GM04504 (cell line): ENCODE measurements at places on chromosomes 6 and 20.

DNA sequence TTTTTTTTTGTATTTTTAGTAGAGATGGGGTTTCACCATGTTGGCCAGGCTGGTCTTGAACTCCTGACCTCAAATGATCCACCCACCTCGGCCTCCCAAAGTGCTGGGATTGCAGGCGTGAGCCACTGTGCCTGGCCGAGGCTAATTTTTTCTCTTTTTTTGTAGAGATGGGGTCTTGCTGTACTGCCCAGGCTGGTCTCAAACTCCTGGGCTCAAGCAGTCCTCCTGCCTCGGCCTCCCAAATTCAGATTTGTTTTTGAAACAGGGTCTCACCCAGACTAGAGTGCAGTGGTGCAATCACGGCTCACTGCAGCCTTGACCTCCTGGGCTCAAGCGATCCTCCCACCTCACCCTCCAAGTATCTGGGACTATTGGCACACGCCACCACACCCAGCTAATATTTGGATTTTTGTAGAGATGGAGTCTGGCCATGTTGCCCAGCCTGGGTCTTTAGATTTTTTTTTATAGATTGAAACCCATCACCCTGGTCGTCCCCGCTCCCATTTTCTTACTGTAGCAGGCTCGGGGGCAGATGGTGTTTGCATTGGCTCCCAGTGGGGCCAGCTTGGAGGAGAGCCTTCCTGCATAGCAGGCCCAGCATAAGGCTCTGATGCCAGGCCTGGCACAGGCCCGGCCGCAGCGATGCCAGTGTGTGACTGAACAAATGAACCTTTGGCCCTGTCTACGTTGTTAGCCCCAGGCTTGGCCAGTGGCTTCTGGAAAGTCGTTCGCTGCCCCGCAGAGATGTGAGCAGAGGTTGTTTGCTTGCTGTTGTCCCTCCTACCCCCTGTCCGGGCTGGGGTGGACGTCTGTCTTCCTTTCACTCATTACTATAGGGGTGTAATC lies 4.3 kb upstream of the MTG2 start:
- no peak for DNase-seq

GRCh38 chr6:154301839-154302752 lies 54.5 kb downstream of the IPCEF1 start:
- peak; percentile 51 for DNase-seq

GRCh38 chr20:33399924-33400323 lies 1.4 kb downstream of the CDK5RAP1 start:
- no peak for DNase-seq

GRCh38 chr6:53526000-53526399 lies 18.9 kb downstream of the GCLC start:
- DNase-seq: no peak

DNA sequence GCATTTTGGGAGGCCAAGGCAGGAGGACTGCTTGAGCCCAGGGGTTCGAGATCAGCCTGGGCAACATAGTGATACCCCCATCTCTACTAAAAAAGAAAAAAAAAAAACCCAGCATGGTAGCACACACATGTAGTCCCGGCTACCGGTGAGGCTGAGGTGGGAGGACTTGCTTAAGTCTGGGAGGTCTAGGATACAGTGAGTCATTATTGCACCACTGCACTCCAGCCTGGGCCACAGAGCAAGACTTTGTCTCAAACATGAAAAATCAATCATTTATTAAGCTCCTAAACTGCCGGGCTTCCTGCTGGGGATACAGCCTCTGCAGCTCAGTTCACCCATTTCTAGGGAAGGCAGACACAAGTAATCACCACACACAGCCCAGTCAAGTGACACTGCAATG lies 7.3 kb upstream of the USP45 start:
- peak; percentile 17 for DNase-seq

GRCh38 chr6:34549804-34550202 lies 6.3 kb downstream of the SPDEF start:
- no peak for DNase-seq

DNA sequence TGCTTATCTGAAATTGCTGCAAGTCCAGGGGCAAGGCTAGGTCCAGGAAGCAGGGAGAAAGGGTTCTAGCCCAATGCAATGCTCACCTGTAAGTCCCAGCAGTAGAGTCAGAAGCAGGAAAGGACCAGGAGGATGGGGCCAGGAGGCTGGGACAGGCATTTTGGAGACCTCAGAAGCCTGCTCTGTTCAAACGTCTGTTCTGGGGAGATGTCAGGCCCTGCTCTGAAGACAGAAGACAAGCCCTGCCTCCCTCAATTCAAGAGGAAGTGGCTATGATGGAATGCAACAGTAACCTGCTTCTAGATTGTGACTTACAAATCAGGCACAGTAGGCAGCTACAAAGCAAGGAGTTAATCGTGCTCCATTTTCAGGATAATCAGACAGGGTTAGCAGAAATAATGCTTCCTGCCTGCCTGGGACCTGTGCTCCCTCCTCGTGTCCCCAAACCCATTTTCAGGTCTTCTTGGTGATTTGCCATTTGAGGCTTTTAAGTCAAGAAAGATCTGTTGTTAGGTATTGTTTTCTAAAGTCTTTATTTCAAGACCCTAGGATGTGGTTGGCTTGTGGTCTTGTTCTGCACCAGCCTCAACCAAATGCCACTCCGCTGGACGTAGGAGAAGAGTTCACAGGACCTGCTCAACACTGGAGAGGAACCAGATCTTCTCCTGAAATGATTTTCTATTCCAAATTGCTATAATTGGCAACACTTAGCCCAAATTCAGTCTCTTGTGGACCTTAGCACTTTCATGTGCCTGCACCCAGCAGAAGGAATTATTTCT lies at the start of gene SIRPG:
Gene SIRPG (minus strand): TSS at position 224 of the 779 bp plus-strand sequence. CDS start 65 bp downstream, at position 159.
- no peak for DNase-seq

DNA sequence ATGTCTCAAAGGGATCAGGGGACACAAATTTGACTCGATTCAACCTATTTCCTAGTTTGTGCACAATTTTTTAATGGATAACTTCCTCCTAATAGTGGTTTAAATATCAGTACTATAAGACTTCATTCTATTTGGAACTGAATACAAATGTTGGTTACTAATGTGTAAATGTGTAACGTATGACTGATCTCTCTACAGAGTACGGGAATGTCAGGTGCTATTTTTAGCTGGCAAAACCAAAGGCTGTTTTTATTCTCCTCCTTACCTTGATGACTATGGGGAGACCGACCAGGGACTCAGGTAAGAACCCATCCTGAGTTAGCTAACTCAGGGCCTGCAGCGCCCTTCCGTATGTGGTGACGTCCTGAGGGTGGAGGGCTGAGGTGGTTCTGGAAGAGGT lies 33.0 kb downstream of the PRPH2 start:
- no peak for DNase-seq

DNA sequence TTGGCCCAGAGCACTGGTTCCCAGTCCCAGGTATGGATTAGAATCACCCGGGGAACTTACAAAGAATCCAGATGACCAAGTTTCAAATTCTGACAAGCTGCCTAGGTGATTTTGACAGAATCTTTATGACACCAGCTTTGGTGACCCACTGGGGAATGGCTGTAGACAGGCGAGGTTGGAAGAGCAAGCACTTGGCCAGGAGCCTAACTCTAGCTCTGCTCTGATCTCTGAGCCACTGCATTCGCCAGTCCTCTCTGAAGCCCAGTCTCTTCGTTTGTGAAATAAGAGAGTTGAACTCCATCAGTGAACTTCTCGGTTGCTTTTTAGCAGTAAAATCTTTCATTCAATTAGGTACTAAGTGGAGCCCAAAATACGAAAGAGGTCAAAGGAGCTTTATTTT lies 161.2 kb downstream of the VEGFA start:
- DNase-seq: no peak

- DNase-seq: no peak
Observed at GRCh38 chr6:14716499-14717146, 529.2 kb upstream of the JARID2 start.

GRCh38 chr6:70270287-70271005 lies 32.4 kb downstream of the COL9A1 start:
- no peak for DNase-seq

DNA sequence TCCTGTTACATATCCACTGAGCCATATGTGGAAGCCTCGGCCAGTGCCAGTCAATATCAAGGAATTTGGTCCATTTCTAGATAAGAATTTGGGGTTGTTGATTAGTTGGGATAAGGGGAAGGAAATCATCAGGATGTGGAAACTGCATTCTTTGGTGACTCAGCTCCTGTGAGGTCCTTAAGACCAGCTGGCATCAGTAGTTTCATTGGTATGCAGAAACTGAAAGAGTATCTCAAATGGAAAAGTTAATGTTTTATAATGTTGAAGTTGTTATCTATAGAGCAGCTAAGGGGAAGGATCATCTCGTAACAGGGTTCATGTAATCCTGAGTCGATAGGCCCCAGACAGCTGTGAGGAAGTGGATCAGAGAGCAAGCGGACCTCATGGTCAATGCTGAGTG lies 87.9 kb upstream of the PRND start:
- DNase-seq: peak; percentile 48

GRCh38 chr6:151353795-151354194 lies 37.6 kb downstream of the ZBTB2 start:
- no peak for DNase-seq

GRCh38 chr20:48823960-48824498 lies 3.8 kb downstream of the PREX1 start:
- peak; percentile 78 for DNase-seq

DNA sequence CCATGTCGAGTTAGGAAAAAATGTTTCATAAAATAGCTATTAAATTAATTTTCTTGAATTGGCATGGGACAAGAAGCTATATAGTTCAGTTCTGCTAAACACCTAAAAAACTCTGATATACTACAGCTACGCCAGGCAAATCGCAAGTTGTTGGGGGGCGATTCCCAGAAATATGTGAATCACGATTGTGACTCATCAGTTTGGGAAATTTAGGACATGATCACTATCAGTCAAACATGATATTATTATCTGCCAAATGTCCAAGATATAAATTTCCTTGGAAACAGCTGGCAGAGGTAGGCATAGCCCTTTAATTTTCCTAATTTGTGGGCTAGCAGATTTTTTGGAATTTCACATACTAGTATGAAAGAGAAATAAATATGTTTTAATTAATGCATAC lies 123.6 kb downstream of the ATXN1 start:
- DNase-seq: no peak

- DNase-seq: no peak
Observed at GRCh38 chr20:49859011-49859410, 46.4 kb downstream of the SLC9A8 start.

DNA sequence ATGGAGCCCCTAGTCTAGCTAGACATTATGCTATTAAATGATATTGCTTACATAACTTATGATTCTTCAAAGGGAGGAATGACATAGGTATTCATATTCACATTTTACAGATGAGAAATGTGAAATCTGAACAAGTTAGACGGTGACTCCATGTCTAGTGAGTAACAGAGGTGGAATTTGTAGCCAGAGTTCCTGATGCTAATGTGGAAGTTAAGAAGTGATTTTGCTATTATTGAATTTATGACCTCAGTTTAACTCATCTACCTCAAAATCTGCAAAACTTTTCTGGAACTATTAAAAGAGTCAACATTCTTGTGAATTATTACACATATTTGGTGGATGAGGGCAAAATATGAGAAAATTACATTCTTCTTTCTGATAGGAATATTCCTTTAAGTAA lies 347.6 kb upstream of the MMS22L start:
- DNase-seq: peak; percentile 19

GRCh38 chr6:98880486-98880885 lies 46.1 kb downstream of the POU3F2 start:
- no peak for DNase-seq

DNA sequence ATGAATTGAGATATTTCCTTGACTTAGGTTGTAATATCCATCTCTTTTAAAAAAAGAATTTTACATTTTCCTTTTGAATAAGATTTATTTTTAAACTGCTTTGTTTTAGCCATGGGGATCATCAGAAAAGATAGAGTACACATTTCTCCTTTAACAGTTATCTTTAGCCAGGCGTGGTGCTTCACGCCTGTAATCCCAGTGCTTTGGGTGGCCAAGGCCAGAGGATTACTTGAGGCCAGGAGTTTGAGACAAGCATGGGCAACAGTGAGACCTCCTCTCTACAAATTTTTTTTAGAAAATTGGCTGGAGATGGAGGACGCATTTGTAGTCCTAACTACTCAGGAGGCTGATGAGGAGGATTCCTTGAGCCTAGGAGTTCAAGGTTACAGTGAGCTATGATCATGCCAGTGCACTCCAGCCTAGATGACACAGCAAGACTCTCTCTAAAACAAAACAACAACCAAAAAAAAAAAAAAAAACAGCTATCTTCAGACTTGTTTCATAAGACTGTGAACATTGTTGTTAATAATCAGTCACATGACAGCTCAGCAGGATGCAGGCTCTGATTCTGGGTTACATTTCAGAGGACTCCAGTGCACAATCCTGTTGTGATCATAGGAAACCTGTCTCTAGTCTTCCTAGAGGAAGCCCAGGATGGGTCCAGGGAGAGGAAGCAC lies 2.0 kb upstream of the SLC17A3 start:
- DNase-seq: no peak

- no peak for DNase-seq
Observed at GRCh38 chr6:158030380-158031300, 49.0 kb downstream of the SYNJ2 start.

DNA sequence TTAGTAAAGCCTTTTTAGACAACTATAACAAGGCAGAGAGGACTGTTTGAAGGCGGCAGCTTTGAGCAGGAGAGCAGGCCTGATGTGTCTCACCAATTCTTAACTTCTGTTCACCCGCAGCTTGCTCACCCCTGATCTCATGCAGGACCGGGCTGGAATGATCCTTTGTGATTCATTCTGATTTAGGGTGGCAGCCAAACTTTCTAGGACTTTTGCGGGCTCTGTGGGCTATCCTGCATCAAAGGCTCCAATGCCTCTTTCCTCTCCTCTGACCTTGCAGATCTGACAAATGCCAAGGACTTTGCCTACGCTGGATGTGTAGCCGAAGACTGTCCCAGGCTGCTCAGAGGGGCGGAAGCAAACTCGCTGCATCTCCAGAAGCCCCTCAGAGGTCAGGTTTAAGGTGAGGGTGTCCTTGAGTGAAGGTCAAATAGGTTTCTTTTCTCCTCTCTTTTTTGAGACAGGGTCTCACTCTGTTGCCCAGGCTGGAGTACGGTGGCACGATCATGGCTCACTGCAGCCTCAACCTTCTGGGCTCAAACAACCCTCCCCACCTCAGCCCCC lies 72.3 kb downstream of the VEGFA start:
- DNase-seq: no peak

GRCh38 chr6:80433673-80434025 lies 327.2 kb downstream of the BCKDHB start:
- DNase-seq: no peak

- peak; percentile 34 for DNase-seq
Observed at GRCh38 chr20:34110745-34111641, 1.1 kb downstream of the EIF2S2 start.

DNA sequence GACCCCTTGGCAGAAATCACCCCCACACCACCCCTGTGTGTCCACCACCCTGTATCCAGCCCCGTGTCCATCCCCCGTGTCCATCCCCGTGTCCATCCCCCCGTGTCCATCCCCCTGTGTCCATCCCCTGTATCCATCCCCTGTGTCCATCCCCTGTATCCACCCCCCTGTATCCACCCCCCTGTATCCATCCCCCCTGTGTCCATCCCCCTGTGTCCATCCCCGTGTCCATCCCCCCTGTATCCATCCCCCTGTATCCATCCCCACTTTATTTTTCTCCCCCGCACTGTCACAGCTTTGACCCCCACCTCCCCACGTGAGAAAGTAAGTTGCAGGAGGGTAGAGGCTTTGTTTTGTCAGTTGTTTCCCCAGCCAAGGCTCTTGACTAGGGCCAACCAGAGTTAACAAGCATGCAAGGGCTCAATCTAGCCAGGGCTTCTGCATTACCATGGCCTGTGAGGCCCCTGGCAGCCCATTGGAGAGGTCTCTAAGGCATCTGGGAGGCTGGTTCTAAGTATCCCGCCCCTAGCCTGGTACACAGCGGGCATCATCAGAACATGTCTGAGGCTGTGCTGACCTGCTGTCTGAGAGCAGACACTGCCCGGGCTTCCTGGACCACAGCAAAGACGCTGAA lies 18.1 kb upstream of the SIRPA start:
- DNase-seq: no peak

- DNase-seq: no peak
Observed at GRCh38 chr6:296151-297122, 4.2 kb downstream of the DUSP22 start.
